Spleen (tissue), 13 donors: ENCODE measurements at places on chromosomes 5 and 9. TPM values are rescaled to one million over a fixed set of nuclear protein-coding genes. Genes with fewer than 3 reads are reported as not detected.

- no peaks in the 10 kb centered on the region for H3K36me3 ChIP-seq
- H3K4me1 ChIP-seq = no peaks in the 10 kb centered on the region
- H3K4me3 ChIP-seq = no peak overlapping the region
These were observed 8.6 kb upstream of the MUSK start for GRCh38 chr9:110659891-110660541.

- H3K27ac ChIP-seq = no peak overlapping the region
- DNase-seq = peak; percentile 4
- H3K4me1 ChIP-seq = no peaks in the 10 kb centered on the region
- H3K4me3 ChIP-seq = no peak overlapping the region
- H3K27me3 ChIP-seq = no peaks in the 10 kb centered on the region
- H3K36me3 ChIP-seq = no peaks in the 10 kb centered on the region
These were observed 49.4 kb downstream of the SMIM23 start for GRCh38 chr5:171835066-171835465.

DNA sequence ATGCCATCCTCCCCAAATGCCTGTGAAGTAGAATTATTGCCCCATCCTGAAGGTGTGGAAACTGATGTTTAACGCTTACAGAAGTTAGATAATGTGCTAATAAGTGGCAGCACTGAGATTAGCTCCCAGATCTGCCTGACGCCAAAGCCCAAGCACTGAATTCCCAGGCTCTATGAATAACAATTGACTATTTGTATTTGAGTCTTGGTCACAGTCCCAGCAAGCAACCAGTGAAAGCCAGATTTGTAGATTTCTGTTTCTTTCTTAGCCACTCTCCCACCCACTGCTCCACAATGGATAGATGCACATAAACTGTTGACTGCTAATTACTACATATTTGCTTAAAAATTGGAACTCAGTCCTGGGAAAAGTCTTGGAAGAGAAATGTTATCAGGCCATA, 34.4 kb downstream of the FAM240B start:
- DNase-seq = no peak
- no peak overlapping the region for H3K4me3 ChIP-seq
- H3K4me1 ChIP-seq = peaks cover 10% of the 10 kb centered on the region
- no peaks in the 10 kb centered on the region for H3K36me3 ChIP-seq
- no peaks in the 10 kb centered on the region for H3K27me3 ChIP-seq

- no peak overlapping the region for H3K4me3 ChIP-seq
- H3K27me3 ChIP-seq = peaks cover 14% of the 10 kb centered on the region
- no peaks in the 10 kb centered on the region for H3K36me3 ChIP-seq
These were observed 15.5 kb downstream of the SPATA31E1 start for GRCh38 chr9:87898151-87898550.

DNA sequence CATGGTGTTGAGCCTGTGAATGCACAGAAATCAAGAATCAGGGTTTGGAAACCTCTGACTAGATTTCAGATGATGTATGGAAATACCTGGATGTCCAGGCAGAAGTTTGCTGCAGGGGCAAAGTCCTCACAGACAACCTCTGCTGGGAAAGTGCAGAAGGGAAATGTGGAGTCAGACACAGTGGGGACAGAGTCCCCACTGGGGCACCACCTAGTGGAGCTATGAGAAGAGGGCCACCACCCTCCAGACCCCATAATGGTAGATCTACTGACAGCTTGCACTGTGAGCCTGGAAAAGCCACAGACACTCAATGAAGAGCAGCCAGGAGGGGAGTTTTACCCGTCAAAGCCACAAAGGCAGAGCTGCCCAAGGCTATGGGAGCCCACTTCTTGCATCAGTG, 181.9 kb upstream of the SEMA6A start:
- no peak overlapping the region for H3K27ac ChIP-seq
- no peaks in the 10 kb centered on the region for H3K27me3 ChIP-seq
- no peak overlapping the region for H3K4me3 ChIP-seq
- H3K4me1 ChIP-seq = no peaks in the 10 kb centered on the region
- DNase-seq = no peak

FGF1 gene
- 1.5 TPM for total RNA-seq

DNA sequence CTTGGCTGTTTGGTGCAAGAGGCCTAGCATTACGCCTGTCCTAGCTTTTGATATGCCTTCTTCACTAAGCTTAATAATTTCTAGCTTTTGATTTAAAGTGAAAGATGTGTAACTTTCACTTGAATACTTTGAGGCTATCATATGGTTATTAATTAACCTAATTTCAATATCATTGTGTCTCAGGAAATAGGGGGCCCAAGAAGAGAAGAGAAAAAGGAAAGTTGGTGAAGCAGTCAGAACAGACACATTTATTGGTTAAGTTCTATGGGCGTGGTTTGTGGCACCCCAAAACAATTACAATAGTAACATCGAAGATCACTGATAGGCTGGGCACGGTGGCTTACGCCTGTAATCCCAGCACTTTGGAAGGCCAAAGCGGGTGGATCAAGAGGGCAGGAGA, 40.9 kb upstream of the F2RL2 start:
- H3K27me3 ChIP-seq = no peaks in the 10 kb centered on the region
- no peak for DNase-seq
- peaks cover 3% of the 10 kb centered on the region for H3K4me1 ChIP-seq

DNA sequence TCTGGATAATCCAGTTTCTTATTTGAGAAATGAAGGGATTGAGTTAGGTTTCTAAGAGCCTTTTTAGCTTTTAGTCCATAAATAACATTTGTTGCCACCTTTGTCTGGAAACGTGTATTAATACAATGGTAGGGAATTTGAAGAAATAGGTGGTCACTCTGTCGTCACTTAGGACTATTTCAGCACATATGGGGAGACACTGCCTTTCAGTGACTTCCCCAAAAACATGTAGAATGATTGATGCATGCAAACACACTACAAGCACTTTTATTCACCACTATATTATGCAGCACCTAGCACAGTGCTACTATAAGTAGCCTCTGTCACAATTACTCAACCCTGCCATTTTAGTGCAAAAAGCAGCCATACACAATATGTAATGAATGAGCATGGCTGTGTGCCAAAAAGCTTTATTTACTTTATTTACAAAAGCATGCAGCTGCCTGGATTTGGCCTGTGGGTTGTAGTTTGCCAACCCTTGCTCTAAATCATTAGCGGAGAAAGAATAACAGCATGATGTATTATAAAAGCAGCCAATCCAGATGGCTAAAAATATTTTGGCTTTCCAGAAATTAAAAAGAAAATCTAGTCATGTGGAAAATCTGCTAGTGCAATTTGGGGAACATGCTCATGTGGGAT, 154.2 kb upstream of the HMHB1 start:
- no peak overlapping the region for H3K27ac ChIP-seq
- no peak overlapping the region for H3K4me3 ChIP-seq
- H3K36me3 ChIP-seq = no peaks in the 10 kb centered on the region
- H3K4me1 ChIP-seq = no peaks in the 10 kb centered on the region
- no peak for DNase-seq

- no peaks in the 10 kb centered on the region for H3K27me3 ChIP-seq
- H3K36me3 ChIP-seq = no peaks in the 10 kb centered on the region
- no peak overlapping the region for H3K4me3 ChIP-seq
- H3K27ac ChIP-seq = peak overlapping the region; percentile 89
These were observed 39.4 kb downstream of the NAIF1 start for GRCh38 chr9:128027705-128028104.

SLC36A2 gene
- total RNA-seq = not detected

DNA sequence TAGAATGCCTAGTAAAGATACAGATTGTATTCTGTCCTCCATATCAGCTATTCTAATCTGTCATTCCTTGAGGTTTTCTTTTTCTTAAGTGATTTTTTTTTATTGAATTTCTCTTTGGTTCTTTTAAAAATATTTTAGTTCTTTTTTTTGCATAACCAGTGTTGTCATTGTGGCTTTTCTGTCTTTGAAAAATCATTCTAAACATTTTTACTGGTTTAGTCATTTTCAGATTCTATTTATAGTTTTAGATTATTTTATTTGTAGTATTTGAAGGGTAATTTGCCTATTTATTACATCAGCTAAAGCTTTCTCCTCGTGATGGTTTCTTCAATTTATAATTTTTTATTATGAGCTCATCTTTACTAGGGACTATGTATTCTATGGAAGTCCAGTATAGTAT, 78.1 kb downstream of the NDUFAF2 start:
- DNase-seq = no peak
- no peaks in the 10 kb centered on the region for H3K36me3 ChIP-seq
- H3K27ac ChIP-seq = no peak overlapping the region

DNA sequence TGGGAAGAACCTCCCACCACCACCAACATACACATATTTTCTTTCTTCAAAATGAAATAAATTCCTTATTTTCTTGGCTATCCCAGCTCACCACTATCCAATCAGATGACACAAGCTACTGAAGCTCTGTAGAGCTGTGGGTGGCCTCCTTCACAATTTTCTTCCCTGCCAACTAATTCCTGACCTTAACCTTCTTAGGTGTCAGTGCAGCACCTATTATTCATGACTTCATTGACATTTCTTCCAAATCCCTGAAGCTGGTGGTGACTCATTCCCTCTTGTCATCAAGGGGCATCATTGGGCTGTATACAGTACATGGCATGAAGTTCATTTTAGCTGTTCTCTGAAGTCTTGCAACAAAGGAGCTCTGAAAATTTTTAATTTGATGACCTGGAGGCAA, 42.0 kb upstream of the ADRA1B start:
- no peaks in the 10 kb centered on the region for H3K4me1 ChIP-seq
- H3K36me3 ChIP-seq = no peaks in the 10 kb centered on the region
- H3K4me3 ChIP-seq = no peak overlapping the region
- no peak overlapping the region for H3K27ac ChIP-seq

TEX48 gene
- not detected for total RNA-seq

DNA sequence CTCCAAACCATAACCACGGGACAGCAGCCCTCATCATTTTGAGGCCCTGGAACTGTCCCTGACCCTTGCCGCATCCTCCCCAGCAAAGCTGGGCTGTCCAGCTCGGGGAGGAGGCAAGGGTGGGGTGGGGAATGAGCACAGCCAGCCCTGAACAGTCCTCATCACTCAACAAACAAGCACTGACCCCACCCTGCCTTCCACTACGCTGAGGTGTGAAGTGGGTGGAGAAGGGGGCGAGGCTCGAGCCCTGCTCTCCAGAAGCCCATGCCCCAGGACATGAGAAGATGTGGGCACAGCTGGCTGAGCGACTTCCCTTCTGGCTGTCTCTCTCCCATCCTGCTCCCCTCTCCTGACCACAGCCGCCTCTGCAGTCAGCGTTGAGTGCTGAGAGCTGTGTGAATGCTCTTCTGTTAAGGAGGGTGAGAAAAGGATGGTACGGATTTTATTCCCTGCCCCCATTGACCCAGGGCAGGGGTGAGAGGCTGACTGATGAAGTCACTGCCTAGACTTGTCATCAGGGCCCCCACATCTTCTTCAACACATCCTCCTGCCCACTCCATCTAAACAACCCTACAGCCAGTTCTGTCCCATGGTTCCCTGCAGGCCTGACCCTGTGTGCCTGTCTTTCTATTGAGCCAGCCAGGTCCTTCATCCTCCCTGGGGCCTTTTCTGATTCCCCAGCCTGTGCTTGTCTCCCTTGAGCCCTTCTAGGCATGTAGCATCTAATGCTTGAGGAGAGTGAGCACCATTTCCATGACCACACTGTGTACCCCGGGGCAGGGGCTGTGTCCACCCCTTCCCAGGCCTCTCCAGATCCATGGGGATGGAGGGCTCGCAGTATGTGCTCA, 276.0 kb downstream of the FSTL4 start:
- H3K4me1 ChIP-seq = no peaks in the 10 kb centered on the region
- DNase-seq = peak; percentile 52
- H3K27ac ChIP-seq = no peak overlapping the region
- no peaks in the 10 kb centered on the region for H3K36me3 ChIP-seq
- no peak overlapping the region for H3K4me3 ChIP-seq

DRD1 gene
- 0.13 TPM for total RNA-seq

DNA sequence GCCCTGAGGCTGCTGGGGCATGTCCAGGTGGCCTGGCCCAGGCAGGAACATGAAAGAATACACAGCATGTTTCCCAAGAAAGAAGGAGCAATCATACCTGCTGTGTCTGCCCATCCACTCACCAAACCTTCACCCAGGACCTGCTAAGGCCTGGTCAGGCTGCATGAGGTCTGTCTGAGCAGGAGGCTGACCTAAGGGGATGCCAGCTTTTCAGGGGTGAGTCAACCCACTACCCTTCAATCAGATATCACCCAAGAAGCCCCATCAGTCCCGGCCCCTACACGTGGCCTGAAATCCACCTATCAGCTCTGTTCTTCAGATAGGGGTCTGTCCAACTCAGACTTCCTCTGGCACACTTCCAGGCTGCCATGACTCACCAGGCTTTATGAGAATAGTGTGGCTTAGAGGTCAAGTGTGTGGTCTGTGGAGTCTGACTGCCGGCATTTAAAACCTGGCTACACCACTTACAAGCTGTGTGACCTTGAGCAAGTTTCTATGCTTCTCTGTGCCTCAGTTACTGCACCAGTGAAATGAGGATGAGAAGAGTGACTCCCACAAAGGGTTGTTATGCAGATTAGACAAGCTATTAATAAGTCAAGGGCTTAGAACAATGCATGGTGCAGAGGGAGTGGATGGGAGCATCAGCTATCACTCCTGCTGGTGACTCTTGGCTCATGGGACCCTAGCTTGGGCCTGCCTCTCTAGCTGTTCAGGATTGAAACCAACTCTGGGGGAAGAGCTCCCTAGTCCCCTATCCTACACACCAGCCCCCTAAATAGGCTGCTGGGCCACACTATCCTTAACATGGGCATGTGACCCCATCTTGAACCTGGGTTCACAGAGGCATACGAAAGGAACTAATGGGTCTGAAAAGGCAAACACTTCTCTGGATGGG, 130.3 kb downstream of the PAX5 start:
- no peak overlapping the region for H3K4me3 ChIP-seq
- H3K4me1 ChIP-seq = no peaks in the 10 kb centered on the region
- DNase-seq = no peak
- no peak overlapping the region for H3K27ac ChIP-seq
- no peaks in the 10 kb centered on the region for H3K27me3 ChIP-seq

- no peaks in the 10 kb centered on the region for H3K4me1 ChIP-seq
- H3K36me3 ChIP-seq = no peaks in the 10 kb centered on the region
- no peak for DNase-seq
- H3K27me3 ChIP-seq = no peaks in the 10 kb centered on the region
- H3K4me3 ChIP-seq = no peak overlapping the region
- H3K27ac ChIP-seq = no peak overlapping the region
These were observed 12.2 kb upstream of the CDK5RAP2 start for GRCh38 chr9:120592210-120592609.

TAS2R1 gene
- not detected for total RNA-seq

RAD1 gene
- 15.9 TPM for total RNA-seq

- H3K27ac ChIP-seq = no peak overlapping the region
- H3K27me3 ChIP-seq = no peaks in the 10 kb centered on the region
- no peaks in the 10 kb centered on the region for H3K36me3 ChIP-seq
These were observed 109.2 kb downstream of the OSTF1 start for GRCh38 chr9:75197561-75197960.

SAPCD2 gene
- 3.4 TPM for total RNA-seq

- no peaks in the 10 kb centered on the region for H3K4me1 ChIP-seq
- no peak for DNase-seq
- no peaks in the 10 kb centered on the region for H3K36me3 ChIP-seq
- H3K27ac ChIP-seq = no peak overlapping the region
- no peaks in the 10 kb centered on the region for H3K27me3 ChIP-seq
These were observed 16.3 kb upstream of the GARNL3 start for GRCh38 chr9:127248241-127248640.
